ENCODE measurements at places on chromosomes 7 and 10.

GRCh38 chr7:23426876-23427275 lies 43.4 kb downstream of the IGF2BP3 start:
- no peak overlapping the region for H3K27ac ChIP-seq
- no peaks in the 10 kb centered on the region for H3K36me3 ChIP-seq
- no peak overlapping the region for H3K4me3 ChIP-seq
- no peak for DNase-seq
- H3K27me3 ChIP-seq: no peaks in the 10 kb centered on the region

DNA sequence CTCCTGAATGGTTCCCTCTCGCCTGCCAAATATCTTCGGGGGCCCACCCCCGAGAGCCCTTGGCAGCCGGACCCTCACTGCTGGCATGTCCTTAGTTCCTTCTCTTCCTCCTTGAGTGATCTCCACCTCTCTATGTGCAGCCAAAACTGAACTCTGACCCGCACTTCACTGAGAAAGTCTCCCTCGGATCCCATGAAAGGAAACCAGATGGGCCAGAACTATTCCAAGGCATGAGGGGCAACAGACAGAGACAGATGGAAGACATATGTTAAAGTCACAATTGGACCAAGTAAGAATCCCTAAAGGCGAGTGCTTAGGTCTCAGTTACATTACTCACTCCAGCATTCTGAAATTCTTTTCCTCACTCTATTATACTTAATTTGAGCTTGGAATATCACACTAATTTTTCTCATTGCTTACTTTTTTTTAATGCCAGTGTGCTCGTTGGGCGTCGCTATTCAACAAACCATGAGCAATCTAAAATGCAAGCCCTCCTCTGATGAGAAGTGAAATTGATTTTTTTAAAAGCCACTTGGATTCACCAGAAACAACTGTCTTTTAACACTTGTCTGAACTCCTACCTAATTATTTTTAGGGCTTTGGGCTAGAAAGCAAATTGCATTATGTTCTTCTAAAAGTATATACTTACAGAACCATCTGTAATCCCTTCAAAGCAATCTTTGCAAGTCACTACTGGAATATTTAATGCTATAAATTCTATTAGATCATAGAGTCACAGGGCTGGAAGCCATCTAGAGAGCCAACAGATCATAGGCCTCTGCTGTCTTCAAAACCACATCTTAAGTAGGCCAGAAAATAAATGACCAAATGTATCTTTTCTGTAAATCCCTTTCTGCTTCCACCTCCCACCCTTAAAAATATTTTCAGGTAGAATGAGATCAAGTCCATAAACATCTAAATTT lies 43.3 kb upstream of the EZH2 start:
- no peak for DNase-seq
- H3K4me1 ChIP-seq: no peaks in the 10 kb centered on the region
- no peak overlapping the region for H3K4me3 ChIP-seq
- H3K27ac ChIP-seq: no peak overlapping the region

- H3K4me3 ChIP-seq: no peak overlapping the region
- H3K4me1 ChIP-seq: no peaks in the 10 kb centered on the region
- no peak for DNase-seq
- H3K27ac ChIP-seq: no peak overlapping the region
- no peaks in the 10 kb centered on the region for H3K27me3 ChIP-seq
Observed at GRCh38 chr10:974038-974784, 14.0 kb upstream of the GTPBP4 start.

DNA sequence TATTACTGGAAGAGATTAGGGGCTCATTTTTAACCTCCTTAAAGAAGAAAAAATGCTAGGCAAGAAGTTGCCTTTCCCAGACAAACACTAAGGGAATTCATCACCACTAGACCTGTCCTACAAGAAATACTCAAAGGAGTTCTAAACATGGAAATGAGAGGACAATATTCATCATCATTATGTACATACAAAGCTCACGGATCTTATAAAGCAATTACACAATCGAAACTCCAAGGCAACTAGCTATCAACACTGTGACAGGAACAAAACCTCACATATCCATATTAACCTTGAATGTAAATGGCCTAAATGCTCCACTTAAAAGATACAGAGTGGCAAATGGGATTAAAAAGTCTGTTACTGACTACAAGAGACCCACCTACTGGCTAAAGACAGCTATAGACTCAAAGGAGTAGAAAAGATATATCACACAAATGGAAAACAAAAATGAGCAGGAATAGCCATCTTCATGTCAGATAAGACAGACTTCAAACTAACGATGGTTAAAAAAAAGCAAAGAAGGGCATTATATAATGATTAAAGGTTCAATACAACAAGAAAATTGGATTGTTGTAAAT lies 246.6 kb downstream of the ADRA2A start:
- H3K4me1 ChIP-seq: no peaks in the 10 kb centered on the region
- no peak for DNase-seq
- no peaks in the 10 kb centered on the region for H3K36me3 ChIP-seq
- H3K27ac ChIP-seq: no peak overlapping the region
- H3K27me3 ChIP-seq: no peaks in the 10 kb centered on the region

- H3K27ac ChIP-seq: no peak overlapping the region
- no peak overlapping the region for H3K4me3 ChIP-seq
- H3K4me1 ChIP-seq: no peaks in the 10 kb centered on the region
- H3K27me3 ChIP-seq: no peaks in the 10 kb centered on the region
- no peak for DNase-seq
Observed at GRCh38 chr7:114832906-114833595, 88.8 kb upstream of the MDFIC start.

GRCh38 chr10:3808689-3809199 lies 23.7 kb upstream of the KLF6 start:
- no peak overlapping the region for H3K4me3 ChIP-seq
- no peak for DNase-seq
- H3K27ac ChIP-seq: no peak overlapping the region
- H3K4me1 ChIP-seq: 0 out of 2 replicates have a peak, but pooled peaks cover 3% of the 10 kb centered on the region

- no peak for DNase-seq
- H3K27ac ChIP-seq: no peak overlapping the region
- H3K27me3 ChIP-seq: no peaks in the 10 kb centered on the region
- no peaks in the 10 kb centered on the region for H3K36me3 ChIP-seq
- no peaks in the 10 kb centered on the region for H3K4me1 ChIP-seq
Observed at GRCh38 chr7:34165927-34166550, 260.7 kb downstream of the BMPER start.

DNA sequence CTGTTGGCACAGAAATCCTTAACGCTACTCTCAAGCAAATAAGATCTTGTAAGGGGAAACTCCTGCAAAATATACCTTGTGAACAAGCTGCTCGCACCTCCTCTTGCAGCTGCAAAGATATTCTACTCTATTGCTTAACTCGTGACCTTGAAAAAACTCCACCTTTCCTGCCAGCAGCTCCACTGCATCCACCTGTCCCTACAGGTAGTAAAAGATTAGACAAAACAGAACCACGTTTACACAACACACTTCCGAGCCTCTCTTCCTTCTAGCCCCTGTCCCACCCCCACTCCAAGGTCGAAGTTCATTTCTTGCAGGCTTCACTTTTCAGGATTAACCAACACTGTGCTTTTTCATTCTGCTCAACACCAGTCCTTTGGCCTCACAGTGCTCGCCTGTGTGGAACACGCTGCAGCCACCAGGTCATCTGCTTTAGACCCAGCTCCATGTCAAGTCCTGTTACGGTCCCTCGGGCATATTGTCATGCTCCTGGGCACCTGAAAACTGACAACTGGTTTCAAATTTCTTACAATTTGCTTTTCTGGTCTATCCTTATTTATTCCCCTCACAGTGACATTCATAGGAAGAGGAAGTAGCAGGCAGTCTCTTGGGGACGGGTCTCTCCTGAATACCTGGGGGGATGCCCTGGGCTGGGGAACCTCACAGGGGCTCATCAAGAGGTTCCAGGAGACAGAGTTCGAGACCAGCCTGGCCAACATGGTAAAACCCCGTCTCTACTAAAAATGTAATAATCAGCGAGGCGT lies 165.8 kb upstream of the KLF14 start:
- no peak for DNase-seq
- no peak overlapping the region for H3K4me3 ChIP-seq
- peaks cover 17% of the 10 kb centered on the region for H3K4me1 ChIP-seq
- H3K36me3 ChIP-seq: no peaks in the 10 kb centered on the region

DNA sequence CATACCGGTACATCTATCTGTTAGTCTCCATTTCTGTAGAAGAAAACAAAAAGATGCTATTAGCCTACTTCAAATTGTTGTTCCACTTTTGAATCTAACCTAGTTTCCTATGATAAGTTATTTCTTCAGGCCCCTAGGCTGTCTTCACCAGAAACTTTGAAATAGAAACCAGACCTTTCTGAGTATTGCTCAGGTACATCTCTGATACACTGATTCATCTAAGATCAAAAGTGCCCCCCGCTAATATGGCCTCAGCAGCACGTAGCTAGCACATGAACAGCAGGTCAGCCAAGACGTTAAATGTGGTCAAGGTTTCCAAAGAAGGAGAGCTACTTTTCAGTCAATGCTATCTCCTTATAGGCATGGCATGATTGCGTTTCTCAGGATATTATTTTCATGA lies 23.6 kb downstream of the CTAGE6 start:
- no peaks in the 10 kb centered on the region for H3K36me3 ChIP-seq
- no peak for DNase-seq
- H3K27me3 ChIP-seq: no peaks in the 10 kb centered on the region
- no peaks in the 10 kb centered on the region for H3K4me1 ChIP-seq

DNA sequence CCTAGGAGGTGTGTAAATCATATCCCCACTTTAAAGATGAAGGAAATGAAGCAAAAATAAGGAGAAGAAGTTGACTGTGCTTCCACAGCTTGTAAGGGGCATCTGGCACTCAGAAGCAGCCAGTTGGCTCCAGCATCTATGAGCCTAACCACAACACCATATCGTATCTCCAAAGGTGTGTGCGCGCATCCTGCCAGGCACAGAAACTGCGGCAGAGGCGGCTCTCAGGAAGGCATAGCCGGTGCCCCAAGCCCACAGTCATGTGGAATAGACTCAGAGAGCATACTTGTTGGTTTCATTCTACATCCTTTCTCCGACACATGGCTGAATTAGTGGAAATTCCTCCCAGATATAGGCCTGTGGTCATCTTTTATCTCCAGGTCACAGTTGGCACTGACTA lies 423.9 kb downstream of the CALN1 start:
- H3K27me3 ChIP-seq: no peaks in the 10 kb centered on the region
- no peak overlapping the region for H3K4me3 ChIP-seq
- DNase-seq: no peak
- no peaks in the 10 kb centered on the region for H3K4me1 ChIP-seq
- H3K36me3 ChIP-seq: no peaks in the 10 kb centered on the region
- H3K27ac ChIP-seq: no peak overlapping the region

DNA sequence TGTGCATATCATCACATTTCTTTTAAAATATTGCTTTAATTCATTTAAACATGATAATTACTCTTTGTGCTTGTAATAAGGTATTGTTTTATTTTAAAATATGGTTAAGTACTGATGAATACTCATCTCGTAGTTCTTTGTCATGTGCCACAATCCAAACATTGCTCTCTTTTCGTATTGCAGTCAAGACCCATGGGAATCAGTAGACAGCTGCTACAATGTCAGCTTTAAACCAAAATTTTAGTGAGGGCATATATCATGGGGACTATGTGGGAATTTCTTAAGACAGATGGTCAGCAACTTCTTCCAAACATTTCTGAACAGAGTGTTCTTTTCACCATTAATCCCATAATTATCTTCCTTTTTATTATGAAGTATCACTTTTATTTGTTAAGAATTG lies 77.2 kb upstream of the FZD1 start:
- H3K27me3 ChIP-seq: no peaks in the 10 kb centered on the region
- DNase-seq: no peak
- no peaks in the 10 kb centered on the region for H3K4me1 ChIP-seq
- H3K4me3 ChIP-seq: no peak overlapping the region
- no peak overlapping the region for H3K27ac ChIP-seq
- no peaks in the 10 kb centered on the region for H3K36me3 ChIP-seq

- no peak overlapping the region for H3K4me3 ChIP-seq
- no peaks in the 10 kb centered on the region for H3K27me3 ChIP-seq
Observed at GRCh38 chr7:109879287-109879828, 1211.6 kb upstream of the LRRN3 start.

DNA sequence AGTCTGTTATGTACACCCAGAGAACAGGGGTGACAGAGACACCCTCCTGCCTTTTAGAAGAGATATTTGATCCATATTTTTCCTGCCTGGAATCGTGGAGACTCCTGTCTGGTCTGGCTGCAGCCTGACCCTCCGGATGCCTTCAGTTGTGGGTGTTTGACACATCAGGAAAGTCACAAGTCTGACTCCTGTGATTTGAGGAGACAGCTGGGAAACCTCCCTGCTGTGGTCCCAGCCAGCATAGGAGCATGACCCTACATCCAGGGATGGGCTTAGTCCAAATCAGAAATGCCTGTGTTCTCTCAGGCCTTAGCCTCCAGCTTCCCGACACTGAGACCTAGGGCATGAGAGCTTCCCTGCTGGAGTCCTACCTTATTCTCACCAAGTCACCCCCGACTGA lies 43.4 kb downstream of the GOT1 start:
- no peaks in the 10 kb centered on the region for H3K27me3 ChIP-seq
- no peak overlapping the region for H3K27ac ChIP-seq
- no peak overlapping the region for H3K4me3 ChIP-seq
- no peaks in the 10 kb centered on the region for H3K4me1 ChIP-seq
- H3K36me3 ChIP-seq: no peaks in the 10 kb centered on the region
- no peak for DNase-seq

- no peak overlapping the region for H3K27ac ChIP-seq
- no peak for DNase-seq
- no peaks in the 10 kb centered on the region for H3K36me3 ChIP-seq
- H3K4me1 ChIP-seq: peaks cover 4% of the 10 kb centered on the region
- no peak overlapping the region for H3K4me3 ChIP-seq
- H3K27me3 ChIP-seq: no peaks in the 10 kb centered on the region
Observed at GRCh38 chr7:37445790-37446189, 2.9 kb downstream of the ELMO1 start.

DNA sequence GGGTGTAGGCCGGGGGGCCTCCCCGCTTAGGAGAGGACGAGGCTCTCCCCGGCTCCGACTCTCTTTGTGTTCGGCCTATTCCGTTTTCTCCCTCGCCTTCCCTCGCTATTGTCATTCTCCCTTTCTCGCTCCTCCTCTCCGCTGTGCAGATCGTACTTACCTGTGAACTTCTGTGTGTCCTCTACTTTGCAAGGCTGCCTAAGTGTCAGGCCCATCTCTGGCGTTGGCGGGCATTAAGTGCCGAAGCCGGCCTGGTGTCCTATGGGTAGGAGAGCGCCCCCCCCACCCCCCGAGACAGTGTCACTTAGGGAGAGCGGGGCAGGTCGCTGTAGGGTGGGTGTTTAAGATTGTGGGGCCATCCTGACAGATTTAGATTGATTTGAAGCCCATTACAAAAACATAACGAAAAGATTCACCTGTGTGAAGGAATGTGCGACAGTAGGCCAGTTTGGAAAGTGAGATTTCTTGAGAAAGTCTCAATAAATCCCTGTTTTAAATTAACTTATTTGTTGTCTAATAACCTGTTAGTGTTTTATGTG lies 579 bp downstream of the RBM33 start:
- H3K4me1 ChIP-seq: no peaks in the 10 kb centered on the region
- H3K27ac ChIP-seq: peak overlapping the region; percentile 97
- DNase-seq: no peak

- 0 out of 2 replicates have a peak, but pooled peaks cover 3% of the 10 kb centered on the region for H3K36me3 ChIP-seq
- H3K27ac ChIP-seq: no peak overlapping the region
- DNase-seq: peak; percentile 96
Observed at GRCh38 chr10:117167789-117168674, 29.3 kb upstream of the KCNK18 start.

- no peak overlapping the region for H3K4me3 ChIP-seq
- no peaks in the 10 kb centered on the region for H3K4me1 ChIP-seq
- no peak overlapping the region for H3K27ac ChIP-seq
- no peaks in the 10 kb centered on the region for H3K36me3 ChIP-seq
- no peak for DNase-seq
Observed at GRCh38 chr7:46651070-46651469, 730.0 kb upstream of the IGFBP3 start.

All from H1 (cell line).